Hippocampal formation (tissue), 2 donors: ENCODE measurements at places on chromosomes 1 and 21.

- DNase-seq, result no peak
These were observed 26.3 kb upstream of the NHLH2 start for GRCh38 chr1:115867216-115867615.

DNA sequence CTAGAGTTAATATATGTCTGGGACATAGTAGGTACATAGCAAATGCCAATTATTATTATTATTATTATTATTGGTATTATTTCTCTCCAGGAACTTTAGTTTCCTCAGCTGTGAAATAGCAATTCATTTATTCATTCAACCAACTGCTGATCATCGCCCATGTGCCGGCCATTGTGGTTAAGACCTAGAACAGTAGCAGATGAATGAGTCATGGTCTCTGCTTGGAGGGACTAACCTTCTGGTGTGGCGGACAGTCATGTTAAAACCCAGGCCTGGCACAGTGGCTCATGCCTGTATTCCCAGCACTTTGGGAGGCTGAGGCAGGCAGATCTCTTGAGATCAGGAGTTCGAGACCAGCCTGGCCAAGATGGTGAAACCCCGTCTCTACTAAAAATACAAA is 23.8 kb upstream of the LDLRAP1 start:
- no peak for DNase-seq

- no peak for DNase-seq
These were observed 25.0 kb upstream of the TENT5C start for GRCh38 chr1:117580882-117581281.

- DNase-seq, result no peak
These were observed 10.6 kb downstream of the PLA2G2F start for GRCh38 chr1:20149601-20150325.

- DNase-seq, result peak; percentile 22
These were observed at the start of gene NCF2 for GRCh38 chr1:183590244-183591191. TSS of gene NCF2 (minus strand) at chr1:183590459. CDS start at chr1:183590329, 130 bp downstream.

GRCh38 chr1:6490181-6491080 is 1.0 kb downstream of the PLEKHG5 start:
- DNase-seq, result no peak

- DNase-seq, result no peak
These were observed 750 bp downstream of the RHOU start for GRCh38 chr1:228735871-228736586.

DNA sequence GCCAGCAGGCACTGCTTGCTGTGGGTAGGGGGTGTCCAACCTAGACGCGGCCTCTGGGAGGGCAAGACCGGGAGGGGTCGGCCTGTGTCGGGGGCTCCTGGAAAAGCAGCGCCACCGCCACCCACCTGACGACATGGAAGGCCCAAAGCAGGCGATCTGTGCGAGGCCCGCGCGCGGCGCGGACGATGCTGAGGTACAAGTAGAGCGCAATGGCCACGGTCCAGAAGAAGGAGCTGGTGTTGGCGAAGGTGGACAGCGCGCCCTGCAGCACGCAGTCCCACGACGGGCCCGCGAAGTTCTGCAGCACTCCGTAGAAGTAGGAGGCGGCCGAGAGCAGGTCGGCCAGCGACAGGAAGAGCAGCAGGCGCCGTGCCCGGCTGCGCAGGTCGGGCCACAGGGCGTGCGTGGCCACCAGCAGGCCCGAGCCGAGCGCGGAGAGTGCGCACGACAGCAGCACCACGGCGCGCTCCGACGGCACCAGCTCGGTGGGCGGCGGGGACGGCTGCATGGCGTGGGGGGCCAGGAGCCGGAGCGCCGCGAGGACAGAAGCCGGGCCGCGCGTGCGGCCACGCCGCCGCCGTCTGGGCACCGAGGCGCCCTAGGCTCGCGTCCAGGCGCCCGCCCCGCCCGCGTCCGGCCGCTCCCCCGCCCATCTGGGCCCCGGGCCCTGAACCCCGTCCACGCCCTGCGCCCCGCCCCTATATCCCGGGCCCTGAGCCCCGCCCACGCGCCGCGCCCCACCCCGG is at the start of gene GPR157:
GPR157 (minus strand) TSS at position 583 of the 746 bp plus-strand sequence; CDS start at position 508, 75 bp downstream.
- peak; percentile 1 for DNase-seq

DNA sequence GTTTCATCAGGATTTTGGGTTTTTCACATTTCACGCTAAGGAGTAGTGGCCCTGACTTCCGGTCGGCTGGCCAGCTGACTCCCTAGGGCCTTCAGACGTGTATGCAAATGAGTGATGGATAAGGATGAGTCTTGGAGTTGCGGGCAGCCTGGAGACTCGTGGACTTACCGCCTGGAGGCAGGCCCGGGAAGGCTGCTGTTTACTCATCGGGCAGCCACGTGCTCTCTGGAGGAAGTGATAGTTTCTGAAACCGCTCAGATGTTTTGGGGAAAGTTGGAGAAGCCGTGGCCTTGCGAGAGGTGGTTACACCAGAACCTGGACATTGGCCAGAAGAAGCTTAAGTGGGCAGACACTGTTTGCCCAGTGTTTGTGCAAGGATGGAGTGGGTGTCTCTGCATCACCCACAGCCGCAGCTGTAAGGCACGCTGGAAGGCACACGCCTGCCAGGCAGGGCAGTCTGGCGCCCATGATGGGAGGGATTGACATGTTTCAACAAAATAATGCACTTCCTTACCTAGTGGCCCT is 23.1 kb upstream of the TNFRSF1B start:
- DNase-seq, result no peak

- no peak for DNase-seq
These were observed 38.3 kb downstream of the NEXN start for GRCh38 chr1:77926561-77927357.

GRCh38 chr1:246067432-246068216 is 439.5 kb downstream of the SMYD3 start:
- peak; percentile 1 for DNase-seq

DNA sequence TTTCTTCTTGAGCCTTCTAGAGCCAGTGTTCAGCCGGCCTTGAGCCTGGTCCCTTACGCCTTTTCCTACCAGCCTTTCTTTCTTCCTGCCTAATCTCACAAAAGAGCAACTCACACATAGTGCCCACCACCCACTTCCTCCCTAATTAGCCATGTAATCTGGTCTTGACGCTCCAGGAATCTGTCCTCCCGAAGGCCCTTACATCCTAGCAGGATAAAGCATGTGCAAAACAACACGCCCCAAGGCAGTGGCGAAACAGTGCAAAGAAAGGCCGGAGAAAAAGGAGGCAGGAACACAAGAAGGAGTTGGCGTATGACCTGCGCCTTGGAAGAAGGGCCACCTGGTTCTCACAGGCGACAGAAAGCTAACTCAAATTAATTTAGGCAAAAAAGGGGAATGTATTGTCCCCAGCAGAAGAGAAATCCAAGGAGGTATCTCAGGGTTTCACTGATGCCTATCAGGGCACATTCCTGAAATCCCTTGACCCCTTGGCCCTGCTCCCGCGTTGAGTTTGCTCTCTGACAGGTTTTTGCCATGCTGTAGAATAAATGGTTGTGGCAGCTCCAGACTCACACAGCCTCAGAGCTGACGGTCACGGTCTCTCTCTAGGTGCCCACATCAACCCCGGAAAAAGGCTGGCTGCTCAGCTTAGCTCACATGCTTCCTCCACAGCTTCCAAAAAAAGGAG is 79.0 kb downstream of the ZNF281 start:
- no peak for DNase-seq

- no peak for DNase-seq
These were observed 2.3 kb upstream of the BATF3 start for GRCh38 chr1:212701910-212702309.

GRCh38 chr1:74504125-74504932 is 8.1 kb downstream of the LRRC53 start:
- DNase-seq, result peak; percentile 60

DNA sequence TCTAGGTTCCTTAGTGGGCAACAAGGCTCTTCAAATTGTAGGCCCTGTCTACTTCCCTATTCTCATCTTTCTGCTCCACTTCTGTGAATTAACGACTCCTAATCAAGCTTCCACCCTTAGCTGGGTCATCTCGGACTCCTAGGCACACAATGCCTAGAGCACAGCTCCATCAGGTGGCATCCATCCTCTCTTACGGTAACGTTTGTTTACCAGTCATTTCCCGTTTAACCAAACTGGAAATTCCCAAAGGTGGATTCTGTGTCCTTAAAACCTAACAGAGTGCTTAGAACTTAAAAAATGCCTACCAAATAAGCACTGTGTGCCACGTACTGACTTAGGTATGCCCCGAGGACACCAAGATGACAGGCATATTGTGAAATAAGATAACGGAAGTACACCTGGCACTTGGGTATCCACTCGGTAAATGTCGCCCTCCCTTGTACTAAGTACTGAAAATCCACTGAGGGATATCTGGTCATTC is 1.5 kb downstream of the PARP1 start:
- DNase-seq, result no peak

- DNase-seq, result no peak
These were observed 13.7 kb upstream of the RGS16 start for GRCh38 chr1:182617734-182618351.

- DNase-seq, result no peak
These were observed 12.9 kb downstream of the TOR3A start for GRCh38 chr1:179094818-179095217.

DNA sequence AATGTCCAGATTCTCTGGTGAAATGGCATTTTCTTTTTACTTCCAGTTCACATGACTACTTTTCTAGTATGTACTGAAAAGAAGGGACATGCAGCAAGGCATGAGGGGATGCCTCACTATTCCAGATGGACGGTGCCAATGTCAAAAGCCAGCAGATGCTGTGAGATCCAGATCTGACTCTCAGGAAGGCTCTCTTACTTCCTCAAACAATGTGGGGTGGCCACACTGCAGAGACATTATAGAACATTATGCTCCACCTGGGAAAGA is 17.7 kb downstream of the CRYZ start:
- no peak for DNase-seq

GRCh38 chr21:31845151-31845729 is 27.6 kb upstream of the HUNK start:
- DNase-seq, result no peak

GRCh38 chr21:38121888-38122720 is 134.7 kb upstream of the KCNJ15 start:
- no peak for DNase-seq

DNA sequence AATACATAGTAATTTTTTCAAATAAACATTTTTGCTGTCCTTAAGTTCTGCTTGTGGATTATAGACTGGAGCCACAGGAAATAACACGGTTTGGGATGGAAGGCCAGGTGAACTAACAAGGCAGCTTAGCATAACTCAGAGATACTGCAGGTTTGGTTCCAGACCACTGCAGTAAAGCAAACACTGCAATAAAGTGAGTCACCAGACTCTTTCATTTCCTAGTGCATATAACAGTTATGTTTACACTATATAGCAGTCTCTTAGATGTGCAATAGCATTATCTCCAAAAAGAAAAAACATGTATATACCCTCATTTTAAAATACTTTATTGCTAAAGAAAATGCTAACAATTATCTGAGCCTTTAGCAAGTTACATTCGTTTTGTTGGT is 22.0 kb downstream of the LRRC42 start:
- DNase-seq, result no peak

- DNase-seq, result no peak
These were observed 87.1 kb upstream of the ZNF281 start for GRCh38 chr1:200496937-200497336.

DNA sequence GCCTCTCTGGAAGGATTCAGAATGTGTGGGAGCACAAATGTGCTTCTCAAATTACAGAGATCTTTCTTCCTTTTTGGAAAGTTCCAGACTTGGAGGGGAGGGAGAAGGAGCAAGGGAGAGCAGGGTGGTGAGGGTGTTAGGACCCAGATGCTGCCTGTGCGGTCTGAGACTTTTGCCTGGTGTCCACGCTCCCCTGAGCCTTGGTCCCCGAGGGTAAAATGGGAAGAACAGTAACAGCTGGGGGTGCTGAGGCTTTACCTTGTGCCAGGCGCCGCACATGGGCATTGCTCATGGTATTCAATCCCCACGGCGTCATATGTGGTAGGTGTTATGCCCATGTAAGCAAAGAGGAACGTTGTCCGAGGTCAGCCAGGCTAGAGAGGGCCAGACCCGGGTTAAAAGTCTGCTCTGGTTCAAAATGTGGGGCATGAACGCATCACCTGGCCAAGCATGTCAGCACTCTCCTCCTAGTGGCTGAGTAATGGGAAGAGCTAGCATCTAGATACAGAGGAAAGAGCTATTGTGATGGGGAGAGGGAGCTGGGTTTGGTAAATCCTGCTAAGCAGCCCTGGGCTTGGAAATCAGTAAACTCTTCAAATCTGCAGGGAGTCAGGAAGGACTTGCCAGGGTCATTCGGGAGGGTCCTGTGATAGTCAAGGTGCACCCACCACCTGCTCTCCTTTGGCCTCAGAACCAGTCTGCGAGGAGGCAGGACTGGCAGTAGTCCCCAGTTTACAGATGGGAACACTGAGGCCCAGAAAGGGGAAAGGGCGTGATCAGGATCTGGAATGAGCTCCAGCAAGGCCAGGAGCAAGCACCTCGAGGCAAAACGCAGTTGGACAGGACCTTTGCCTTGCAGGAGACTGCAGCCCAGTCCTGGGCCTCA is 4.5 kb upstream of the RUNX3 start:
- no peak for DNase-seq

DNA sequence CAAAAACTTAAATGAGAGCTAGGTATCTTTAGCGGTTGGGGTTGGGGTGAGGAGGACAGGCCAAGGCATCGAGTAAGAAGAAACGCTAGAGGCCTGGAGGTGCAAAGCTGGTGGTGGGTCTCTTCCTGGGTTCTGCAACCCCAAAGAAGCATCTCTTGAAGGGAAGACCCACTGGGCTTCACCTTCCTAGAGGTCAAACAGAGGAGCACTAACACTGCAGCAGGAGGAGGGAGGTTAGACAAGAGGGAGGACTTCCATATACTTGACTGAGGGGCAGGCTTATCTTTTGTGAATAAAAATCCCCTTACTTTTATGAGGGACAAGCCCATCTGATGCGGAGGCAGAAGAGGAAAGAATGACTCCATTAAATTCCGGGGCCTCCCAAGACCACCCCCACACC is 2.5 kb downstream of the MEX3A start:
- DNase-seq, result no peak

- DNase-seq, result no peak
These were observed 3.2 kb upstream of the NUAK2 start for GRCh38 chr1:205324781-205325180.

- DNase-seq, result no peak
These were observed 137.8 kb downstream of the AKT3 start for GRCh38 chr1:243712242-243712641.

GRCh38 chr1:194717941-194718340 is 1531.5 kb upstream of the B3GALT2 start:
- DNase-seq, result no peak

DNA sequence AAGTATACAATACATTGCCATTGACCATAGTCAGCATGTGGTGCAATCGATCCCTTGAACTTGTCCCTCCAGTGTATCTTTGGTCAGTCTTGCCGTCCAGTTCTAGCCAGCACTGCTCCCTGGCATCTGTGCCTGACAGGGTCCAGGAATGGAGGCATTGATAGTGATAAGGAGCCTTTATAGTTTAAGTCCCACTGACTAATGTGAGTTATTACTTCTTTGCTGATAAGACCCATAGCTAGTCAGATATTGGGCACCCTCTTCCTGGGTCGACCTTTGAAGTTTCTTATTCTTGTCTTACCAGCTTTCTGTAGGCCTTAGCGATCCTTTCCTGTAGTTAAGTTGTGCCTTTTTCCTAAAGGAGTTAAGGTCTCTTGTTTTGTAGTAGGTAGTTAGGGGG is 13.0 kb downstream of the UCK2 start:
- no peak for DNase-seq
